Stimulated activated CD4-positive, alpha-beta T cell treated with anti-CD3 and anti-CD28 coated beads, Interleukin-1b, Interleukin-23, amount 100 ng/mL, for 1 hour (primary cell): ENCODE measurements at places on chromosomes 4 and X.

DNA sequence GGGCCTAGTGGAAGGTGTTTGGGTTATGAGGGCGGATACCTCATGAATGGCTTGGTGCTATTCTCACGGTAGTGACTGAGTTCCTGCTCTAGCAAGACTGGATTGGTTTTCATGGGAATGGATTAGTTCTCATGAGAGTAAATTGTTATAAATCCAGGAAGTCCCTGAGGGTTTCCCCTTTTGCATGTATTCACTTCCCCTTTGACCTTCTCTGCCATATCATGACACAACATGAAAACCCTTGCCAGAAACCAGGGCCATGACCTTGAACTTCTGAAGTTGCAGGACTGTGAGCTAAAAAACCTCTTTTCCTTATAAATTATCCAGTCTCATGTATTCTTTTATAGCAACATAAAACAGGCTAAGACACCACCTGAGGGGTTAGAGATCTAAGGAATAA, 529.7 kb upstream of the RPS6KA3 start:
- DNase-seq, result no peak

DNA sequence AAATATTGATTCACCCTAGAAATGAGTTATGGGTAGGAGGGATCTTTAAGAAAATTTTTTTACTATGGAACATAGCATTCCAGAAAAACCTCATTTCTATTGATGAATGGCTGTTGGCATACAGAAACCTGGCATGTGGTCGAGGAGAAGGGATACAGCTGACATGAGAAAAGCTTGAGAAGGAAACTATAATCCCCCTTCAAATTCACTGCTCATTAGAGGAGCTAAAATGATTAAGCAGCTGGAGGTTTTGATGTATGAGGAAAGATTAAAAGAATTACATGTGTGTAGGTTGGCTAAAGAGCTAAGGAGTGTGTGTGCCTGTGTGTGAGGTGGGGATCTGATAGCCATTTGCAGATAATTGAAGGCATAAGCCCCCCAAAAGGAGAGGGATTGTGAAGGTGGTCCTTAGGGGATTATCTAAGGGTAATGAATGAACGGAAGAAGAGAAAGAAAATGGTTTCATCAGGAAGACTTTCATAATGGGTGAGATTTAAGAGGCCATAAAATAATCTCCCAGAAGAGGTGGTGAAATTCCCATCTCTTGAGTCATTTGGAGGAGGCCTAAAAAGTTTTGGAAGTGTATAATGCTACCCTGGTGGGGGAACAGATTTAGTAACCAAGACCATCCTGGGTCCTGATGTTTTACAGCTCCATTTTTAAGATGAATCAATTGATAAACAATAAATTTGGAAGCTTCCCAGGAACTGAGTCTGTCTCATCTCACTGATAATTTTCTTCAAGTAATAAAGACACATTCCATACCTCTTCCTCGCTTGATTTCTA, 272.0 kb upstream of the HAND2 start:
- no peak for DNase-seq

- no peak for DNase-seq
Observed at GRCh38 chr4:53705151-53705764, 114.0 kb upstream of the LNX1 start.

- no peak for DNase-seq
Observed at GRCh38 chr4:8524595-8525382, 55.4 kb upstream of the GPR78 start.

GRCh38 chr4:100651499-100652175, 133.8 kb upstream of the EMCN start:
- no peak for DNase-seq

DNA sequence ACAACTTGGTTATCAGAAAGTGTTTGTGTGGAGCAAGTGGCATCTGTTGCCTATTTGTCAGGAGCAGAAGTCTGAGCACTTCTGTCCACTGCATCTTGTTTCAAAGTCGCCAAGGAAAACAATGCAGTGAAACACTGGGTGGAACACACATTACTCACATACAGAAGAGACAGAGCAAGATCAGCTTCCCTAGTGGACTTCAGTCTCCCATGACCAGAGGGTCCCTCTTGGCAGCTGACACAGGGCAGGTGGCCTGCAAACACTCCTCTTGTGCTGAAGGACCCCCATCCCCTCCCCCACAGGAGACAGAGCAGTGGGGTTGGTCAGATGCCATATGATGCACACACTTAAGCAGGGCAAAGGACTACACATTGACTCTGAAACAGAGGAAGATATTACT, 3.6 kb upstream of the BBS12 start:
- DNase-seq, result no peak
